ENCODE measurements at places on chromosomes 13 and 19.

GRCh38 chr19:428149-428548 is 19.2 kb upstream of the C2CD4C start:
- no peak for DNase-seq

GRCh38 chr19:33290956-33291622 is 11.2 kb downstream of the CEBPA start:
- DNase-seq = no peak

- DNase-seq = peak; percentile 66
Observed at GRCh38 chr19:21084343-21084742, 2.3 kb downstream of the ZNF714 start.

DNA sequence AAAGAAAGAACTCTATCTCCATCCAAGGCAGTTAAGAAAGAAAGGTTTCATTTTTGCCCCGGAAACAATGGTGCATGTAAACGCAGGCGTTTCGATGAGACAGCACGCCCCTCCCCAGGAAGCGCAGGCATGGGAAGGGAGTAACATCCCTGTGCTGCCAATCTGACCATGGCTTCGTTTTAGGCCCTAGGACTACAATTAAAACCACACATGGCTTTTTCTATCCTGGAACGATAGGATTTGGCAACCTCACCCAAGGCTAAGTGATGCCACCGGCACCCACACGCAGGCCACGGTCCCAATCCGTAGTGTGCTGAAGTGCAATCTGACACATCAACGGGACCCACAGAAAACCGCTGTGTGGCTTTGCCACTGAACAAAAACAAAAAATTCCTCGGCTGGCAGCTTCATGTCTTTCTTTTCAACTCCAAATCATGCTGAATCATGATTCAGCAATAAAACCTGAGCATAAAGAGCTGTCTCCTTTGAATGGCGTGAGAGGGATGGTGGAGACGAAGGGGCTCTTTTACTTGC is 24.2 kb downstream of the RANBP3 start:
- DNase-seq = no peak

DNA sequence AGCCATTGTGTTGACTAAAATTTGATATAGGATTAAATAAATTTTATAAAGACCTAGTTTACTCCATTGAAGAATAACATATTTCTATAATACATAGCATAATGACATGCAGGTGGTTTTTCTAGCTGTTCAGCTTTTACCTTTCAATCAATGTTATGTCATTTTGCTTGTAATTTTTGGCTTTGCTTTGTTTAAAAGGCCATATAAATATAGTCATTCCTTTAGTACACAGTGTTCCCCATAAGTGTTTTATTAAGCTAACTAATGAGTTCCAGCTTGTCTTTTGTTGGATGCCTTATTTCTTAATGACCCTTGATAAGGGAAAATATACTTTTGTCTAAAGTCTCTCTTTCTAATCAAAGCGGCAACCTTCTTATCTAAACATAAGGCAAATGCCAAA is 906.3 kb upstream of the GPC6 start:
- no peak for DNase-seq

GRCh38 chr13:100870898-100871297 is 196.3 kb upstream of the TMTC4 start:
- no peak for DNase-seq

- no peak for DNase-seq
Observed at GRCh38 chr19:24048261-24048660, 38.7 kb upstream of the ZNF254 start.

GRCh38 chr19:29122185-29122584 is 90.8 kb downstream of the UQCRFS1 start:
- DNase-seq = no peak

GRCh38 chr19:49758292-49758691 is 4.8 kb downstream of the TSKS start:
- DNase-seq = peak; percentile 76

DNA sequence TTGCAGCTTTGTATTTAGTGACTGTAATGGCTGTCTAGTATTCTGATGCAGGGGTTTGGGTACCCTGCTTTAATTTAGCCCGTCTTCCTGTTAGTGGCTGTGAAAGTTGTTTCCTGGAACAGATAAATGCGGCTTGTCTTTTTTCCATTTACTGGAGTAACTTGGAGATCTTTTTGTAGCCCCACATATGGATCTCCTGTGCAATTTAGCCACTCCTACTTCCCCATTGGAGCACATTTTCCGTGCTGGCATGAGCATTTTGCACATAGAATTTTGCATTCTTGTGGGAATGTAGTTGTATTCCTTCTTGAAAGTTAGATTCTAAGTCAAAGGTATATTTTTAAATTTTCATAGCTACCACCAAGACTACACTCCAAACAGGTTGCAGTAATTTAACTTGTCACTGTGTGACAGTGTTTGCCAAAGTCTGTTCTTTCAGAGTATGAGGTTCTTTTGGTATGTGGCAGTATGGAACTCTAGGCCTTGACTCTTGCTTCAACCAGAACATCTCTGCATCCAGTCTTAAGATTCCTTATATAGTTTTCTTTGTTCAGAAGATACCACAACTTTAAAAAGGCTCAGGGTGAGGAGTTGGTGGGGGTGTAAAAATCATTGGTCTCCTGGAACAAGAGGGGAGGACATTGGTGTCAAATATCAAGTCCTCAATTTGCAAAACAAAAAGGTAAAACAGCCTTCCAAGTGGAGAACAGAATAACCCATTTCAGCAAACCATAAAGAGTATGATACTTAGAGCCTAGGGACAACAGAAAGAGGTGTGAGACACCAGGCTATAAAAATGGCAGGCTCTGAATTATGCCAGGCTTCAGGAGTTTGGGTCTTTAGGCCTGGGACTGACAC is 21.1 kb upstream of the CCDC97 start:
- DNase-seq = no peak

- DNase-seq = peak; percentile 90
Observed at GRCh38 chr13:77779552-77780272, 82.2 kb downstream of the SLAIN1 start.

DNA sequence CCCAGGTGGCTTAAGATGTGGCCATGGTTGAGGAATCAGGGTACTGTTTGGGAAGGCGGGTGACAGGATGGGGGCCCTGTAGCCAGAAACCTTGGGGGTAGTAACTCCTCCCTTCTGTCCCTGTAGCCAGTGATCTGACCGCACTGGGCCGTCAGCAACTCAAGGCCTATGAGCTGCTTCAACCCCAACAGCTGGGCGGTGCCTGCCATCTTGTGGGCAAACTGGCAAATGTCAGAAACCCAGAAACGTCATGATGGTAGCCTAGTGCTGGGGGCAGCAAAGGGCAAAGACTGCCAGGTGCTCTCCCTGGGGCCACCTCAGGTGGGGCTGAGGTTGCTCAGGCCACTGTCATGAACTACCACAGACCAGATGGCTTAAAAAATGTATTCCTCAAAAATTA is 3.5 kb downstream of the COPE start:
- DNase-seq = peak; percentile 56

- DNase-seq = peak; percentile 100
Observed at GRCh38 chr19:49363268-49364082, at the start of gene DKKL1. Gene DKKL1, plus strand, starts transcription at chr19:49363877. Its CDS starts 122 bp downstream, at chr19:49363999.

DNA sequence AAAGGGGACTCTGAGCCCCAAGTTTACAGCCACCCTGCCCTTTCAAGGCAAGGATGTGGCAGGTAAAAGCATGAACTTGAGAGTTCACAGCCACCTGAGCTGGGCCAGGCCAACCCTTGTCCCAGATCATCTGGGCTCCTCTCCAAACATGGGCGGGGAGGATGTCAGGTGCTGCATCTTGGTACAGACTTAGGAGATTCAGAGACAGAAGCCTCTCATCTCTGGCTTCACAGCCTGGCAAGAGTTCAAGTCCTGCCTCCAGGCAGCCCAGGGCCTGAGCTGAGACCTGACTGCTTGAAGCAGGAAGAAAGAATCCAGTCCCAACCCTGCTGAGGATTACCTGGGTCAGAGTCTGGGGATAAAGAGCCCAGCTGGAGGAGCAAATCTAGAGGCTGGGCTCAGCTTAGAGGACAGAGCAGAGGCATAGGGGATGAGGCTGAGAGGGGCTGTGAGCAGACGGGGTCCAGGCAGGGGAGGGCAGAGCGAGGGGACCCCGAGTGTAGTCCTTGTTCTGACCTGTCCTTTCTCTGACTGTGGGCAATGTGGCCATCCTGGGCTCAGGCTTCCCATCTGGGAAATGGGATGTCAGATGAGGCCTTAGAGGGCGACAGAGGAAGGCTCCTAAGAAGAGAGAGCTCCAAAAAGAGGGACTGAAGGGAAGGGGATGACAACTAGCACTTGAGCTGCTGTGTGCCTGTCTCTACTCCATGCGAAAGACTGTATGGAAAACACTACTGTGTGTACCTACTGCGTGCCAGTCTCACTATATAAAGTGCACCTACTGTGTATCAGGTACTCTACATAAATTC is 6.6 kb upstream of the OR10H5 start:
- no peak for DNase-seq

Measured in cardiac fibroblast (primary cell).